ENCODE measurements at places on chromosomes 6 and 20.
A peak's percentile ranks its signal among the peaks of the same experiment; 100 is the strongest.

DNA sequence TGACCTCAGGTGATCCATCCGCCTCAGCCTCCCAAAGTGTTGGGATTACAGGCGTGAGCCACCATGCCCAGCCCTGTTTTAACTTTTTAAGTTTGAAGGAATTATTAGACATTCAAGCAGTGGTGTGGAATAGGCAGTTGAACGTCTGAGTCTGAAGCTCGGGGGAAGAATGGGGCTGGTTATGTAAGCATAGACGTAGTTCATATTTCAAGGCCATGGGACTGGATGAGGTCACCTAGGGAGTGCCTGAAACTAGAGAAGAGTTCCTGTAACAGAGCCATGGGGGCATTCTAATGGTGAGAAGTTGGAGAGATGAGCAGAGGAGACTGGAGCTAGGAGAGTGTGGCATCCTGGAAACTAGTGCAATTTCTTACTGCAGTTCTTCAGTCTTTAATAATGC lies 6.4 kb downstream of the CDKAL1 start:
- DNase-seq = no peak

DNA sequence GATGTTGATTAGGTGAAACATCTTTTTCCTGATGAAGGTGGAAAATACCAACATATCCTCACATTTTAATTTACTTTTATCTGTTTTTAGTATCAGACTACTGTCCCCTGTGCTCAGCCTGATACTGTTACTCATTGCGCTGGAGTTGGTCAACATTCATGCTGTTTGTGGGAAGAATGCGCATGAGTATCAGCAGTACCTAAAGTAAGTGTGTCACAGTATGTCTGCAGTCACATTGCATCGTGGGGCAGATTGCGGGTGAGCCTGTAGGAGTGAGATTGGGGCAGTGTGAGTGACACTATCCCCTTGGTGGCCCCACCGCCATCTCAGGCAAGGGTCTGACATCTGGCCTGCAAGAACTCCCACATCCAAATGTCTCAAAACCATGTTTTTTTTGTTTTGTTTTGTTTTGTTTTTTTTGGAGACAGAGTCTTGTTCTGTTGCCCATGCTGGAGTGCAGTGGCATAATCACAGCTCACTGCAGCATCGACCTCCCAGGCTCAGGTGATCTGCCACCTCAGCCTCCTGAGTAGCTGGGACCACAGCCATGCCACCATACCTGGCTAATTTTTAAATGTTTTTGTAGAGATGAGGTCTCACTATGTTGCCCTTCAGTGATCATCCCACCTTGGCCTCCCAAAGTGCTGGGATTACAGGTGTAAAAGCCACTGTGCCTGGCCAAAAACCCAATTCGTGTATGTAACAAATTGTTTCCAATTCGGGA lies 27.8 kb downstream of the ERMARD start:
- DNase-seq = no peak

GRCh38 chr6:131182991-131183425 lies 47.7 kb downstream of the AKAP7 start:
- peak; percentile 1 for DNase-seq

GRCh38 chr20:22757424-22758183 lies 173.2 kb upstream of the FOXA2 start:
- DNase-seq = no peak

GRCh38 chr6:138012682-138013081 lies 94.5 kb downstream of the PERP start:
- peak; percentile 10 for DNase-seq

- DNase-seq = no peak
Observed at GRCh38 chr6:7546896-7547295, 5.4 kb downstream of the DSP start.

- no peak for DNase-seq
Observed at GRCh38 chr6:158172001-158172400, 3.9 kb downstream of the GTF2H5 start.

- no peak for DNase-seq
Observed at GRCh38 chr20:50019466-50020256, 36.9 kb downstream of the SNAI1 start.

DNA sequence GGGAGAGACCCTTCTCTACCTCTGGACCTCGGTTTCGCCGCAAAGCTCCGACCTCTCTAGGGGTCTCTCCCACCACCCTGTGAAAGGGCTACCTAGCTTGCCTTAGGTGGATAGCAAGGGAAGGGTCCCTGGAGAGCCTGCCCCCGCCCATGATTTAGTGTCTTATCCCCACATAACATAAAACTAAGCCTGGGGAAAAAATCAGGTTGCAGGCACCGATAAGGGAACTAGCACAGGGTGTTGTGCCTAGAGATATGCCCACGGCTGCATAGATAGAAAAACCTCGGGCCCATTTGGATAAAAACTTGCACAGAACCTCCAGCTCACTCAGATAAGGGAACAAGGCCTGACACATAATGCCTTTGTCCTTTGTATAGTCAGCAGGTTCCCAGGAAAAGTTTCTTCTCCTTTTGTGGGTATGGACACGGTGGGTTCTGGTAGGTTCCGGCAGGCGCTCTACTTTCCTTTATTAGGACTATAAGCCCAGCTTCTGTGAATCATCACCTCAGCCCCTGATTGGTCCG lies 846 bp downstream of the ZSCAN31 start:
- DNase-seq = no peak

DNA sequence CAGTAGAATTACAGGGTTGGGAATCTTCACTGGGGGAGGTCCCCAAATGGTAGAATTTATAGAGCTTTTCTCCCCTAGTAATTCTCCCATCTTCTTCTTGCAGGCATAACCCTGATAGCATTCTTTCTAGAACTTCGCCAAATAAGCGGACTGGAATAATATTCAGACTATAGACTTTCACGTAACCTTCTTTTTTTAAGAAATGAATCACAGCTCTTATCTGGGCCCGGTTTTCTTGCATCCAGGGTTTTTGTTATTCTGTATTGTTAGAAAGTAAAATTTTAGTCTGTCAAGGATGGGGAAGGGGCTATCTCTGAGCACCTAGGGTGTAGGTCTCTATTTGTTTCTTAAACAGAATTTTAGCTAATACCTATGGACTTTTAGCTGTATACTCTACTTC lies 476.8 kb upstream of the CITED2 start:
- DNase-seq = no peak

DNA sequence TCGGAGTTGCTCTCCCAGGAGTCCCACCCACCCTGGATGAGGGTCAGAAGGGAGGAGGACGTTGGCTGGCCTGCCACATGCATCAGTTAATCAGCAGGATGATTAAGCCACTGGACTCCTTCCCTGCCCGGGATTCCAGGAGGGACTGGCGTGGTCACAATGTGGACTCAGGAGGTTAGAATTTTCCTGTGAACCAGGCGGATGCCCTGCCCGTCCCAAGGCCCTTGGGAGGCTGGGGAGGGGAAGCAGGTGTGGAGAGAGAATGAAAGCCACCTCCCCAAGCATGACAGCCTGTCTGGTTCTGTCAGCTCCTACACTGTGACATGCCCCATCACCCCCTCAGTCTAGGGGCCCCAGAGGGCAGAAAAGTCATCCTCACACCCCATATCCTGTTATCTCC lies 11.6 kb upstream of the ITPR3 start:
- DNase-seq = no peak

- DNase-seq = no peak
Observed at GRCh38 chr6:136752554-136752953, 39.7 kb downstream of the MAP3K5 start.

DNA sequence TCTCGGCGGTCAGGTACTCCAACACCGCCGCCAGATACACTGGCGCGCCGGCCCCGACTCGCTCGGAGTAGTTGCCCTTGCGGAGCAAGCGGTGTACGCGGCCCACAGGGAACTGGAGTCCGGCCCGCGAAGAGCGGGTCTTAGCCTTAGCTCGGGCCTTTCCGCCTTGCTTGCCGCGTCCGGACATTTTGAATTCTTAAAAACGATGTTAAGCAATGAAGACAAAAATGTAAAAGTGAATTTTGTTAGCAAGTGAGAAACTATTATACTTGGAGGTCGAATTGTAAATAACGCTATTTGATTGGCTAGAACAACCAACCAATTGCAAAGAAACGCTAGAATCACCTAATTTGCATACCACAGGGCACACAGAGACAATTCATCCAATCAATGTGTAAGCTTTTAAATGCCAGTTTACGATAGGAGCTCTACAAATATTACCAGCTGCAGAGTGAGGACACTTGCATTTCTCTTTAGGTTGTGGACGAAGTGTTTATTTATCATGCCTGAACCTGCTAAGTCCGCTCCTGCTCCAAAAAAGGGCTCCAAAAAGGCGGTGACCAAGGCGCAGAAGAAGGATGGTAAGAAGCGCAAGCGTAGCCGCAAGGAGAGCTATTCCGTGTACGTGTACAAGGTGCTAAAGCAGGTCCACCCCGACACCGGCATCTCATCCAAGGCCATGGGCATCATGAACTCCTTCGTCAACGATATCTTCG lies 112.0 kb downstream of the HFE start:
- DNase-seq = peak; percentile 93

DNA sequence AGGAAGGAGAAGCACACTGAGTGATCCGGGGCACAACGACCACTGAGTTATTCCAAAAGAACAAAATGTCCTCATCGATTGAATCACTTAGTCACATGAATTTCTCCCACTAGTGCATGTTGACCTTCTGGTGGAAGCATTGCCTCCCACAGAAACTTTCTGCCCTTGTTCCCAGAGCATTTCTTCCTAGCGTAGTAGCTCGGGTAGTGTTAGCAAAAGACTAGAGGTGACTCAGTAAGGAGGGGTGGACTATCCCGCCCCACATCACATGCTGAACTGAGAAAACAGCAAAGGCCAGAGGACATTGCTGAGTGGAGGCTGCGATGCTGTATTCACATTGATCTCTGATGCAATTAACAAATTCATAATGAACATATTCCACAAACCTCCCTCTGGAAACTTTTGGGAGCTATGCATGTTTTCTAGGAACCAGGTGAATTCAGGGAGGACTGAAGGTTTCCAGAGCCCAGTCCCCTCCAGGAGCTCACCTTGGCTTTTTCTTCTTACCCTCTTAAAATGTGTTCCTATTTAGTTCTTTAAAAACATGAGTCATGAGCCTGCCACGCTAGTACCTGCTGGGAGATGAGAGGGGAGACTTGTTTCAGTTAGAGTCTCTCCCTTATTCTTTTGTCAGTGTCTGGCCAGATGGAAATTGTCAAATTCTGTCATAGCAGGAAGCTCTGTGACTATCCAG lies 507.9 kb downstream of the CDH26 start:
- no peak for DNase-seq

- no peak for DNase-seq
Observed at GRCh38 chr20:46963196-46963529, 68.5 kb downstream of the EYA2 start.

DNA sequence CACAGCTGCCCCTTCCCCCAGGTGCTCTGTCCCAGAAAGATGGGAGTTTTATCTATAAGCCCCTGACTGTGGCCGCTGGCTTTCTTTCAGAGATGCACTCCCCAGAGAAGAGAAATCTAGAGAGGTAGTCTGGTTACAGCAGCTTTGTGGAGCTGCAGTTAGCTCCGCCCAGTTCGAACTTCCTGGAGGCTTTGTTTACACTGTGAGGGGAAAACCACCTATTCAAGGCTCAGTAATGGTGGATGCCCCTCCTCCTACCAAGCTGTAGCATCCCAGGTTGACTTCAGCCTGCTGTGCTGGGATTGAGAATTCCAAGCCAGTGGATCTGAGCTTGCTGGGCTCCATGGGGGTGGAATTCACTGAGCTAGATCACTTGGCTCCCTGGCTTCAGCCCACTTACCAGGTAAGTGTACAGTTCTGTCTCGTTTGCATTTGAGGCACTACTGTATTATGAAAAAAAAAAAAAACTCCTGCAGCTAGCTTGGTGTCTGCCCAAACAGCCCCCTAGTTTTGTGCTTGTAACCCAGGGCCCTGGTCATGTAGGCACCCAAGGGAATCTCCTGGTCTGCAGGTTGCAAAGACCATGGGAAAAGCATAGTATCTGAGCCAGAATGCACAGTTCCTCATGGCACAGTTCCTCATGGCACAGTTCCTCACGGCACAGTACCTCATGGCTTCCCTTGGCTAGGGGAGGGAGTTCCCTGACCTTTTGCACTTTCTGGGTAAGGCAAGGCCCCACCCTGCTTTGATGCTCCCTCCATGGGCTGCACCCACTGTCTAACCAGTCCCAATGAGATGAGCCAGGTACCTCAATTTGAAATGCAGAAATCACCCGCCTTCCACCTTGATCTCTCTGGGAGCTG lies 275.0 kb downstream of the CENPW start:
- no peak for DNase-seq

- no peak for DNase-seq
Observed at GRCh38 chr6:116941727-116942126, 64.7 kb downstream of the RFX6 start.

DNA sequence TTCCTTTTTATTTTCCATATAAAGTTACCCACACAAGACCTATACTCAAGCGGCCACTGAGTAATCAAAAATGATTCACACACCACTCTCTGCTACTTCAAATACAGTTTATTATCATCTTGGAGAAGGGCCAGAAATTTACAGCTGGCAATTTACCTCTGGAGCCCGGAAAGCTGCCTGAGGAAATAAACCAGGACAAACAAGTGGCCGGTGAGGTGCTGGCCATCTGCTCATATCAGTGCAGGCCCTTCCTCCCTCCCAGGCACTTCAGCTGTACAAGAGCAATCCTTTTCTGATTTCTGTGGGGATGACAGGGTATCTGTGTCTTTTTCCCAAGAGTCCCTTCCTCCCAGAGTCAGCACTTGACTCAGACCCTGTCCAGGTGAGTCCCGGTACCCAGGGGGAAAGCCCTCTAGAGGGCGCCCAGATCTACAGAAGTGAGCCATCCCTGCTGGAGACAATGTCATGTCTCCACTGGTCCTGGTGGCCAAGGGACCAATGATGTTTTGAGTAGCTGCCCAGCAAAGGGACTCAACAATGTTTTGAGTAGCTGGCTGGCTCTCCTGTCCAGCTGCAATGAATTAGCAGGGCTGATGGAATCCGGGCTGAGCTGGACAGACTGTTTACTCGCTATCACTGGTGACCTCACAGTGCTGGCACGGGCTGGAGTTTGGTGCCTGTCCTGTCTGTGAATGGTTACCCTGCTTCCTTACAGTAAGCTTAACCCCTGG lies 23.6 kb downstream of the LRP11 start:
- DNase-seq = peak; percentile 77

DNA sequence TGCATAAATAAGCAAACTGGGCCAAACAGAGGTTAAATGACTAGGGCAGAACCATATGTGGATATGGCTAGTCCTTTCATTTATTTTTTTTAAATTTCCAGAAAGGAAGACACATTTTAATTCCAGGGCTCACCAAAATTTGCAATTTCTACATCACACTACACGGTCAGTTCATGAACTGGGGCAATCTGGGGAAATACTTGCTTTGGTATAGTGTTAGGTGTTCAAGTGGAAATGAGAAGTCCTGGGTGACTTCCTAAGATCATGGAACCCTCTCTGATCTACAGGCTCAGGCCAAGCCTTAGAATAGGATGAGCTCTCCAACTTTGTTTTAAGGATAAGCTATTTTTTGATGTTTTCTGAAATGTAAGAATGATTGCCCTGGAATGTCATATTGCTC lies 128.6 kb upstream of the SPACA1 start:
- no peak for DNase-seq

- no peak for DNase-seq
Observed at GRCh38 chr20:17790296-17790695, 90.5 kb downstream of the BANF2 start.
